ENCODE measurements at places on chromosomes 5 and 9. TPM values are rescaled to one million over a fixed set of nuclear protein-coding genes. Genes with fewer than 3 reads are reported as not detected.

The PPIC gene
- 44.8 TPM for total RNA-seq

- no peaks in the 10 kb centered on the region for H3K36me3 ChIP-seq
- no peak overlapping the region for H3K4me3 ChIP-seq
- no peak overlapping the region for H3K27ac ChIP-seq
Measured at GRCh38 chr9:102832814-102833213, 162.3 kb upstream of the CYLC2 start.

The COQ4 gene
- 55.4 TPM for total RNA-seq

DNA sequence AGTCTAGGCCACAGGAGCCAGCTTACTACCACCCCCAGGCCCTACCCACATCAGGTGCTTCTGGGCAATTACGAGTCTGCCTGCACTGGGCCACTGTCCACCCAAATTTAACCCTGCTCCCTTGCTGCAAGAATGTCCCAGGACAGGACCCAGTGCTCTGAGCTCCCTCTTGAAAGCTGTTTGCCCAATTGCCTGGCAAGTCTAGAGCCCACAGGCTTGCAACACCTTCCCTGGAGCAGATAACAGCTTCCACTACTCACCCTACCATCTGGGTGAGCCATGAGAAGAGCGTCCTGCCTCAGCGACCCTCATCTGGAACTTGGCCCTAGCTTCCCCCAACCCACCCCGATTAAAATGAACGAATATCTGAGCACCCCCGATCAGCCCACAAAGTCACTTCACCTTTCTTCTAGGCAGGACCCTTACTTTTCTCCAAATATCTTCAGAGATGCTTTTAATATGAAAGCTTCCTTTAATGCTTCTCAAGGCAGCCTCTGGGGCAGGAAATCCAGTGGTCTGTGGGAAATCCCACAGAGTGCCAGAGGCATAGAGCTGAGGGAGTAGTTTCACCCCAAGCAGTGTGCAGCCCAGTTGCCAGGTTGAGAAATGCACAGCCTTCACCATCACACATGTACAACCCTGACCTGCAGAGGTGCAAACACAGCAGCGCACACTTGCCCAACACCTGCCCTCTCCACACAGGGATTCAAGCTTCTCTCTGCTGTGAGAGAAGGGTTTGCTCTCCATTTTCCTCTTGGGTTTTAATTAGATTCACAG, 10.6 kb downstream of the ACSL6 start:
- no peak for DNase-seq
- H3K27me3 ChIP-seq, result peaks cover 19% of the 10 kb centered on the region
- no peaks in the 10 kb centered on the region for H3K4me1 ChIP-seq

The WDR38 gene
- total RNA-seq, result not detected

DNA sequence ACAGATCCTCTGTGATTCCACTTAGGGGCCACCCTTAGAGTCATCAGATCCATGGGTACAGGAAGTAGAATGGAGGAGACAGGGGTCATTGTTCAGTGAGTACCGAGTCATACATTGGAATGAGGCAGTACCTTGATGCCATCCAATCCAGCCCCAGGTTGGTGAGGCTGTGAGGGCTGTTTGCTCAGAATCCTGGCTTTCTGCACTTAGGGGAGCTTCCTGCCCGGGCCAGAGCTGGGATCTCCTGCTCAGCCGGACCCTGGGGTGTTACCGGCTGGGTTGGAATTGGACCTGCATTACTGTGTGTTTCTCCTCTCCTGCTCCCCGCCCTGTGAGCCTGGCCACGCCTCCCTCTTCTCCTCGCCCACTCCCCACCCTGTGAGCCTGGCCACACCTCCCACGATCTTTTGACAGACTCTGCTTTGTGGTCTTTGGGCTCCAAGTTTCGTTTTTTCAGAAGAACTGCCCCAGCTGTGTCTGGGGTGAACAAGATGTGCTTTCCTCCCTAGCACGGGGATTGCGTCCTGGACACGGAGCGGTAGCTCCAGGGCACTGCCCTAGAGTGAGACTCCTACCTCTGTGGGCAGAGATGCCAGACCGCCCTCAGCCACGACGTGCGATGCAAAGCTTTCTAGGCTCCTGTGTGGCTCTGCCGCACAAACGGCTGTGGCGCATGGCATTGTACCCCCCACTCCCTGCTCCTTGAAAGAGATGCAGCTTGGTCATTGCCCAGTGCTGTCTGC, 15.4 kb downstream of the TRAF2 start:
- no peak overlapping the region for H3K27ac ChIP-seq

The GZMA gene
- not detected for total RNA-seq

GRCh38 chr9:121996783-121997182, 96.3 kb downstream of the TTLL11 start:
- H3K4me3 ChIP-seq, result no peak overlapping the region
- H3K27me3 ChIP-seq, result no peaks in the 10 kb centered on the region
- H3K4me1 ChIP-seq, result no peaks in the 10 kb centered on the region
- H3K27ac ChIP-seq, result no peak overlapping the region
- no peaks in the 10 kb centered on the region for H3K36me3 ChIP-seq

- peaks cover 12% of the 10 kb centered on the region for H3K4me1 ChIP-seq
- H3K36me3 ChIP-seq, result no peaks in the 10 kb centered on the region
- no peak for DNase-seq
- no peak overlapping the region for H3K4me3 ChIP-seq
- H3K27me3 ChIP-seq, result peaks cover 39% of the 10 kb centered on the region
Measured at GRCh38 chr9:134286471-134287245, 39.6 kb upstream of the RXRA start.

The INSL4 gene
- total RNA-seq, result not detected

DNA sequence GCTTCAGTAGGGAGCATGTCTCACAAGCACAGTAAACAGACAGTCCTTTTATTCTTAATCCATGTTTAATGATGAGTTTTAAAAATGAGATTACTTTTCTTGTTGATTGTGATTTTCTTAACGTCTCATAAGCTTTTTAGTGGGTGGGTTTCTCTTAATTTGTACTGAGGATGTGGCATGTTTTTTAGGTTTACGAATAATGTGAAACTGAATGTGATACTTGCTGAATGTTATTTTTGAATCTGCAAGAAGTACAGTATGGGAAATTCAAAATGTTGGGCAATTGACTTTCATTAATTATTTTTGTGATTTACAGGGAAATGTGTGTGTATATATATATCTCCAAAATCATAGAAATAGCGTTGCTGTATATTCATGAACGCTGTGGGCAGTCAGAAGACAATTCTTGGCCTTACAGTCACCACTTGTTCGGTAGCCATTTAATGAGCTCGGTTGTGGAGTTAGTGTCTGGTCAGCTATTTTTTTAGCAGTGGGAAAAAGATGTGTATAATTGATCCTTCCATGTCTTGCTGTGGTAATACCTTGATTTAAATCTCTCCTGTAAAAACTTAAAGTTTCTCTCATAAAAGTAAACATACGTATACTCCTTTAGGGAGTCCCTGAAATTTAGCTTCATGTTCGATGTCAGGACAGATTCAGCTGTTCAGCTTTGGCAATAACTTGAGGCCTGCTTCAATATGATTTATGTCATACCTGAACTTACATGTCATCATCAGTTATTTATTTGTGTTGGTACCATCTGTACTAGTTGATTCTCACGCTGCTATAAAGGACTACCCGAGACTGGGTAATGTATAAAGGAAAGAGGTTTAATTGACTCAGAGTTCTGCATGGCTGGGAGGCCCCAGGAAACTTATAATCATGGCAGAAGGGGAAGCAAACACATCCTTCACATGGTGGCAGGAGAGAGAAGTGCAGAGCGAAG, 15.0 kb downstream of the ICE1 start:
- H3K27me3 ChIP-seq, result no peaks in the 10 kb centered on the region
- DNase-seq, result no peak
- H3K4me3 ChIP-seq, result no peak overlapping the region
- H3K36me3 ChIP-seq, result peaks cover 14% of the 10 kb centered on the region
- H3K27ac ChIP-seq, result peak overlapping the region; percentile 15

DNA sequence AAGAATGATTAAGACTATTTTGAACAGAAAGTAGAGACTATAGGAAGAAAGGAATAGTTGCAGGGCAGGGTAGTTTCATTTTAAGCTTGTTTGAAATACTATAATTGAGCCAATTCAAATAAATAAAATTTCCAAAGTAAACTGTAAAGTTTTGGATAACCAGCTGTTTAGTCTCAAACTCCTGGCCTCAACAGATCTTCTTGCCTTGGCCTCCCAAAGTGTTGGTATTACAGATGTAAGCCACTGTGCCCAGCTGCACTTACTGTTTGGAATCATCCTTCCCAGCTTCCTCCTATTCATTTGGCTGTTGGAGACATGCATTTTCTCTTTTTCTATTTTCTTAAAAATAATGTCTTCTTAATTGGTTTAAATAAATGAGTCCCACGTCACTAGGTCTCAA, 231.0 kb downstream of the NNT start:
- no peak for DNase-seq
- no peaks in the 10 kb centered on the region for H3K27me3 ChIP-seq
- no peak overlapping the region for H3K4me3 ChIP-seq
- no peaks in the 10 kb centered on the region for H3K36me3 ChIP-seq
- H3K4me1 ChIP-seq, result no peaks in the 10 kb centered on the region

The SLC36A2 gene
- total RNA-seq, result not detected

DNA sequence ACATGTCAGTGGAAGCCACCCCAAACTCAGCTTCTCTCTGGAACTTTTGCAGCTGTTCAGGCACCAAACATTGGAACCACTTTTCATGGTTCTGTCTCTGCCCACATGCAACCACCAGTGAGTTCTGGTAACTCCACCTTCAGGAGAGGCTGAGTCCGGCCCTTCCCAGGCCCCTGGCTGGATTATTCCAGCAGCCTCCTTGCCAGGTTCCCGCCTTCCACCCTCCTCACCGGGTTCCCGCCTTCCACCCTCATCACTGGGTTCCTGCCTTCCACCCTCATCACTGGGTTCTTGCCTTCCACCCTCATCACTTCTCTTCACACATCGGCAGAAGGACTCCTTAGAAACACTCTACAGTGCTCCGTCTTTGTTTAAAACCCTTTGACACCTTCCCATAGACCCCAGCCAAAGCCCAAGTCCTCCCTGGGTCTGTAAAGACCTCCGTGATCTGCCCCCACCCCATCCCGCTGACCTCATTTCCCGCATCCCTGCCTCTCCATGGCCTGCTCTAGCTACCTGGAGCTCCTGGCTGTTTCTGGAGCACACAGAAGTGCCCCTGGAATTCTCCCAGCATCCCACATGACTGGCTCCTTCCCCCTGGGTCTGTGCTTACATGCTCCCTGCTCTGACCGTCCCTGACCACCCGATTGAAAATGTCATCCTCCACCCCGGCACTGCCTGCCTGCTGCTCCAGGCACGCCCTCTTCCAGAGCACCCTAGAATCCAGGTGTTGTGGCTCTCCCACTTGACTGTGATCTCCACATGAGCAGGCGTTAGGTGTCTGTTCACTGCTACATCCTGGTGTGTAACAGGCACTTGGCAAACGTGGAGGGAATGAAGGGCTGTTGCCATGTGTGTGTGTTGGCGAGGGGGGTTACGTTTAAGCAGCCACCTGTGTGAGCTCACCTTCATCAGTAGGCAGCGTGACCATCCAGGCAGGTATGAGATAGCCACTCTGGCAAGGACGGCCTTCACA, 17.7 kb downstream of the ROPN1L start:
- no peak for DNase-seq
- H3K36me3 ChIP-seq, result no peaks in the 10 kb centered on the region
- H3K27me3 ChIP-seq, result peaks cover 2% of the 10 kb centered on the region
- H3K27ac ChIP-seq, result no peak overlapping the region

GRCh38 chr9:31323726-31324444, 1060.6 kb upstream of the ACO1 start:
- no peak overlapping the region for H3K4me3 ChIP-seq
- H3K27ac ChIP-seq, result no peak overlapping the region
- H3K27me3 ChIP-seq, result peaks cover 22% of the 10 kb centered on the region
- H3K4me1 ChIP-seq, result no peaks in the 10 kb centered on the region
- DNase-seq, result no peak

The PDGFRB gene
- 100 TPM for total RNA-seq

- H3K4me1 ChIP-seq, result peaks cover 13% of the 10 kb centered on the region
- H3K27ac ChIP-seq, result peak overlapping the region; percentile 64
- H3K36me3 ChIP-seq, result peaks cover 2% of the 10 kb centered on the region
- H3K27me3 ChIP-seq, result no peaks in the 10 kb centered on the region
- H3K4me3 ChIP-seq, result no peak overlapping the region
Measured at GRCh38 chr9:134205672-134206310, 41.4 kb upstream of the RNU6ATAC start.

- no peak overlapping the region for H3K4me3 ChIP-seq
- no peak overlapping the region for H3K27ac ChIP-seq
- H3K36me3 ChIP-seq, result no peaks in the 10 kb centered on the region
- H3K4me1 ChIP-seq, result peaks cover 4% of the 10 kb centered on the region
- no peak for DNase-seq
Measured at GRCh38 chr9:108688676-108689075, 167.1 kb downstream of the ACTL7B start.

The SPATA31D4 gene
- not detected for total RNA-seq

The IL31RA gene
- not detected for total RNA-seq

The THBS4 gene
- 17.3 TPM for total RNA-seq

GRCh38 chr5:21820527-21820926, 1032.6 kb downstream of the CDH12 start:
- H3K4me3 ChIP-seq, result no peak overlapping the region

The WNT8A gene
- total RNA-seq, result not detected

GRCh38 chr5:172954751-172955159, 4.5 kb upstream of the RPL26L1 start:
- no peaks in the 10 kb centered on the region for H3K27me3 ChIP-seq
- H3K36me3 ChIP-seq, result peaks cover 6% of the 10 kb centered on the region
- H3K4me3 ChIP-seq, result no peak overlapping the region
- peaks cover 25% of the 10 kb centered on the region for H3K4me1 ChIP-seq
- DNase-seq, result no peak

- peak; percentile 100 for DNase-seq
- peak overlapping the region; percentile 72 for H3K4me3 ChIP-seq
- H3K27ac ChIP-seq, result peak overlapping the region; percentile 96
- H3K4me1 ChIP-seq, result peaks cover 10% of the 10 kb centered on the region
- H3K36me3 ChIP-seq, result peaks cover 32% of the 10 kb centered on the region
- no peaks in the 10 kb centered on the region for H3K27me3 ChIP-seq
Measured at GRCh38 chr9:93566408-93567270, 9.7 kb upstream of the PHF2 start.

GRCh38 chr5:80915716-80916115, 44.4 kb upstream of the RASGRF2 start:
- H3K36me3 ChIP-seq, result peaks cover 8% of the 10 kb centered on the region
- H3K4me3 ChIP-seq, result no peak overlapping the region
- peaks cover 45% of the 10 kb centered on the region for H3K4me1 ChIP-seq
- H3K27ac ChIP-seq, result no peak overlapping the region
- DNase-seq, result no peak
- no peaks in the 10 kb centered on the region for H3K27me3 ChIP-seq
